Hindlimb muscle (tissue), 1 donor: ENCODE measurements at places on chromosomes 2 and 18.

- DNase-seq, result no peak
These were observed 37.1 kb downstream of the NEMP2 start for GRCh38 chr2:190497428-190497827.

GRCh38 chr18:45202061-45202460 lies 413.2 kb upstream of the SLC14A2 start:
- DNase-seq, result peak; percentile 26

- DNase-seq, result no peak
These were observed 341.4 kb downstream of the TNS1 start for GRCh38 chr2:217661378-217661777.

DNA sequence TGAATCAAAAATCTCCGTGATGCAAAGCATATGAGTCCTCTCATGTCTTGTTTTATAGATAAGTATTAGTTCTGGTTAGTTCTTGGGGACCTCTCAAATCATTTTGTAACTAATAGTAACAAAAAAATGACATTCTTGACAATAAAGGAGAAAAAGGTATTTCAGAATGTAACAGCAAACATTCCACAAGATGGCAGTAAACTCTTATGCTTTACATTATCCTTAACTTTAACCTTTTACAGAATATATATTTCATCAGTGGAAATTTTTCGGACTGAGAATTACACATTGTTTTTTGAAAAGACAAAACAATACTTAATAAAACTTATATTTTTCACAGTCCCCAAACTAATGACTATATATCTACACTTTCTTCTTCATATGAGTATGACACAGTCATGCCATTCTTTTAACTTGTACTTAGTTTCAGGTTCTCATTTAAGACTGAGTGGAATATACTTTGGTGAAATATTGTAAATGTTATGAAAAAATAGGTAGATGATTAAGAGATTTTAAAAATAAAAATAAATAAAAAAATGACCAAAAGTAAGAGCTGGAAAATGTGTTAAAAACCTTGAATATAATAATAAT lies 142.9 kb upstream of the NXPH2 start:
- DNase-seq, result no peak

GRCh38 chr2:68283419-68283812 lies 31.1 kb upstream of the PPP3R1 start:
- no peak for DNase-seq

GRCh38 chr2:71930049-71930681 lies 217.5 kb downstream of the CYP26B1 start:
- DNase-seq, result no peak

- DNase-seq, result no peak
These were observed 199.8 kb downstream of the ZFP36L2 start for GRCh38 chr2:43026426-43027096.

DNA sequence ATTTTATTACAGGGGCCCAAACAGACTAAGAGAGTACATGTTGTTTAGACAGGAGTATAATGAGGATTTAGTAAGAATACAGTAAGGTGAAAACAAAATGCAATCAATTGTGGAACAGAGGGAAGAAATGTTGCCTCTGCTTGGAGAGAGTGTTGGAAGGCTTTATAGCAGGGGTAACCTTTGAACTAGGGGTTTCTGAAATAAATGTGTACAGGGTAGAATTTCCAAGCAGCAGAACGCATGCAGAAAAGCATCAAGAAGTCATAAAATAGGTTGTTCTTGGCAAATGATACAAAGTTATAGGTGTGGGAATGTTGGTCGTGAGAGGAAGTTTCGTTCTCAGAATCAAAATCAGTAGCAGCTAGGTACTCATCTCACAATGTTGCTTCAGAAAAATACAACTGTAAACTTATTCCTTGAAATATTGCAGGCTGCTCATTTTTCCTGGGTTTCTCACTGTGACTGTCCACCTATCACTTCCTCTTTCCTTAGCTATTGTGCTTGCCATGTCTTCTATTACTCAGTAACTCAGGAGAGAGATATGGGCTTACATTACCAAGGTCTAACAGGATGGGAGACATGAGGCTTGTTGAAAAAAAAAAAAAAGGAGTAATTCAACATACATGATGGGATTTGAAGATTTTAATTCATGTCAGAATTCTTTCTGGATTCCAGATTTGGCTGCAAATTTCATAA lies 17.1 kb upstream of the HNMT start:
- no peak for DNase-seq

- DNase-seq, result no peak
These were observed 36.0 kb downstream of the AGFG1 start for GRCh38 chr2:227507963-227508362.

- DNase-seq, result no peak
These were observed 49.1 kb downstream of the LRPPRC start for GRCh38 chr2:43946685-43947084.

- DNase-seq, result no peak
These were observed 43.6 kb downstream of the SH3RF3 start for GRCh38 chr2:109172556-109173105.

GRCh38 chr2:32278478-32278853 lies 762 bp downstream of the YIPF4 start:
- no peak for DNase-seq

GRCh38 chr18:76354348-76354747 lies 140.7 kb downstream of the ZNF516 start:
- no peak for DNase-seq

GRCh38 chr2:239402666-239403065 lies 1.8 kb upstream of the HDAC4 start:
- no peak for DNase-seq

GRCh38 chr2:9355716-9356115 lies 67.6 kb downstream of the ITGB1BP1 start:
- DNase-seq, result no peak

GRCh38 chr2:23745068-23745725 lies 181.7 kb downstream of the ATAD2B start:
- peak; percentile 37 for DNase-seq

DNA sequence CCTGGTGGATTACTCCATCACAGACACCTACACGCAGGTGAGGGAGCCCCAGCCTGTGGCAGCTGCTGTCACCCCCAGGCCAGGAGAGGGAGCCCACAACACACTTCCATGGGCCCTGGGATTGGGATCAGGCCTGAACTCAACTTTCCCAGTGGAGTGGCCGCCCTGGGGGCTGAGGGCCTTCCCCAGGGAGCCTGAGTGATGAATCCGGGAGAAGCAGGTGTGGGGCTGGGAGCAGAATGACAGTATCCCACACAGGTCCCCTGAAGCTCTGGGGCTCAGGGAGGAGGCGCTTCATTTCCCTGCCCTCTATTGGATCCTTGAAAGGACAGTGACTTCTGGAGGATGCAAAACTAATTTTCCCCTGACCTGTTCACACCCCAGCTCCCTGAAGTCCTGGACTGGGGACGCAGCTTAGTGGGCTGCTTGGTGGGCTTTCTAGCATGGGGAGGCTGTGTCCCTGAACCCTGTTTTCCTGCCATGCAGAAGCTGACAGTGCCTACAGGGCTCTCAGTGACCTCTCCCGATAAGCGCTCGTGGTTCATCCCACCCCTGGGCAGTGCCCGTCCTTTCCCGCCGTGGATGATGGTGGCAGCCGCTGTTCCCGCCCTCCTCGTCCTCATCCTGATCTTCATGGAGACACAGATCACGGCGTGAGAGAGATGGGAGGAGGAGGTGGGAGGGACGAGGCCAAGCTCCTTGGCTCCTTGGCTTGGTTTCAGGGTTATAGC lies 11.0 kb downstream of the SLC4A3 start:
- no peak for DNase-seq
